A673 (cell line): ENCODE measurements at places on chromosomes 3 and 15. TPM values are rescaled to one million over a fixed set of nuclear protein-coding genes. Genes with fewer than 3 reads are reported as not detected.

The MESP1 gene
- total RNA-seq = 5.2 and 6.5 TPM in 2 replicates

The ZNF660 gene
- total RNA-seq = 4.1 and 5.8 TPM in 2 replicates

The B3GNT5 gene
- total RNA-seq = 25.3 and 26.5 TPM in 2 replicates

The ITGB5 gene
- 116 and 125 TPM in 2 replicates for total RNA-seq

The RASSF1 gene
- total RNA-seq = 10.2 and 14.4 TPM in 2 replicates

The PCCB gene
- 82.1 and 94.6 TPM in 2 replicates for total RNA-seq

The ASB14 gene
- not detected in 2 replicates for total RNA-seq

The TRPM1 gene
- not detected in 2 replicates for total RNA-seq

The PRICKLE2 gene
- 0.04 TPM in 1 of 2 replicates, not detected in the other for total RNA-seq

The CHL1 gene
- not detected in 2 replicates for total RNA-seq

The HRH1 gene
- 0.81 and 0.92 TPM in 2 replicates for total RNA-seq

The SUCLG2 gene
- 7.4 and 9.4 TPM in 2 replicates for total RNA-seq

The CADM2 gene
- 3.7 and 5.3 TPM in 2 replicates for total RNA-seq

The CHRM5 gene
- total RNA-seq = not detected in 2 replicates

The MME gene
- total RNA-seq = not detected in 2 replicates

The SKOR1 gene
- total RNA-seq = 0.21 and 0.37 TPM in 2 replicates

The ATP13A5 gene
- not detected in 2 replicates for total RNA-seq

The ISY1 gene
- total RNA-seq = 46.2 and 49.8 TPM in 2 replicates

The TCTA gene
- 11.6 and 12.0 TPM in 2 replicates for total RNA-seq

The GOLGA8T gene
- total RNA-seq = not detected in 2 replicates

The CASR gene
- not detected in 2 replicates for total RNA-seq

The SNX22 gene
- total RNA-seq = 2.6 and 2.7 TPM in 2 replicates

The TUSC7 gene
- total RNA-seq = not detected in 2 replicates

The GOLGA8H gene
- total RNA-seq = 0.33 TPM in 1 of 2 replicates, not detected in the other

The GATM gene
- 9.5 and 11.0 TPM in 2 replicates for total RNA-seq
